ENCODE measurements at places on chromosomes 12 and 14. TPM values are rescaled to one million over a fixed set of nuclear protein-coding genes. Genes with fewer than 3 reads are reported as not detected.

Gene MYO1A
- total RNA-seq, result 1.2 TPM

Gene DIO3
- total RNA-seq, result 52.1 TPM

Gene MGST1
- total RNA-seq, result 292 TPM

Gene PMEL
- 1.2 TPM for total RNA-seq

Gene EIF2S3B
- total RNA-seq, result 1.2 TPM

Gene CLEC2D
- 13.5 TPM for total RNA-seq

Gene KRT83
- total RNA-seq, result not detected

Gene ZDHHC22
- not detected for total RNA-seq

Gene IKZF4
- total RNA-seq, result 4.4 TPM

Gene HOTAIR
- not detected for total RNA-seq

Gene STYK1
- 6.4 TPM for total RNA-seq

Gene GLIPR1L1
- not detected for total RNA-seq

Gene TMPRSS12
- total RNA-seq, result not detected

Gene ERO1A
- 50.6 TPM for total RNA-seq

Gene GNB3
- 5.2 TPM for total RNA-seq

GRCh38 chr12:126424696-126425095 is 1359.5 kb downstream of the AACS start:
- no peak for DNase-seq

GRCh38 chr14:68599896-68600610 is 192.8 kb downstream of the ZFP36L1 start:
- no peak for DNase-seq

- no peak for DNase-seq
Observed at GRCh38 chr12:92199819-92200576, 54.4 kb upstream of the BTG1 start.

DNA sequence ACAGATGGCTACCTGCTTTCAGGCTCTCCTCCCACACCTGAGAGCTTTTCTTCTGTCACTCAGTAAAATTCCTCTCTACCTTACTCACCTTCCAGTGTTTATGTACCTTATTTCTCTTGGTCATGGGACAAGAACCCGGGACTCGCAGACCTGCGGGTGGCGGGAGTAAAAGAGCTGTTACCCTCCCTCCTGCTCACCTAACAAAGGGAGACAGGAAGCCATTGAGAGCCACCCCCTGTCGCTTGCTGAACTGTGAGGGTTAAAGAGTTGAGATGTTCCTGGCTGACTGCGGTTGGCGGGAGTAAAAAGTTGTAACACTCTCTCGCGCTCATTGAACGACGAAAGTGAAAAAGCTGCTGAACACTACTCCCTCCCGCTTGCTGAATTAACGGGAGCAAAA is 1935.1 kb upstream of the FLRT2 start:
- no peak for DNase-seq

DNA sequence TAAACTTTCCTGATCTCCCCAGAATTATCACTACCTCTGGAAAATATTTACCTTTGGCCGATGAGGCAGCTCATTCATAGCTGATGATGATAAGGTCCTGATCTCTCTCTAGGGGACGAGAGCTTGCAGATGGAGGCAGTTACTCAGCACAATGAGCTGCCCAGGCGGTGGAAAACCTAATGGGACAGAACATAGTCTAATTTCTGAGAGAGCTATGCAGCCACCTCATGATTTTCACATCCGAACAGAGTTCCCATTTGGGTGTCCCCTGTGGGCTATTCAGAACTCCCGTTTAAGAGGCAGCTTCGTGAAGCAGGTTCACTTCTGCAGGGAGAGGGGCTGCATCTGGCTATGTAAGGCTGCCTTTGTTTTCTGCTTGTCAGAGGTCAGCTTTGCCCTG is 724.6 kb upstream of the TMEM132C start:
- no peak for DNase-seq

DNA sequence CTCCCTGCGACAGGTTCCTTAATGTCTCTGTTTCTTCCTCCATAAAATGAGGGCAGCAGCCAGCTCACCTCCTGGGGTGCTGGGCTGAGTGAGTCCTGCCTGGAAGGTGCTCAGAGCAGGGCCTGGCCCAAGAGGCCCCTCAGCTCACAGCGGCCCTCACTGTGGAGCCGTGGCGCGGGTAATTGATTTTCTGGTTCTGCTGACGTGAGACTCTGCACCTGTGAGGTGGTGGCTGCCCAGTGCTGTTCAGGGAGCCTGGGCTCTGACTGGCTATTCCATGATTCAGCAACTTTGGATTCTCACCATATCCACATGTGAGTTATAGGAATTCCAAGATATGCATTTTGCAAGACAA is 266.6 kb downstream of the ADGRD1 start:
- no peak for DNase-seq

- DNase-seq, result no peak
Observed at GRCh38 chr14:36652542-36653201, 9.0 kb upstream of the PAX9 start.

- DNase-seq, result no peak
Observed at GRCh38 chr12:122868471-122869177, 27.3 kb downstream of the VPS37B start.

DNA sequence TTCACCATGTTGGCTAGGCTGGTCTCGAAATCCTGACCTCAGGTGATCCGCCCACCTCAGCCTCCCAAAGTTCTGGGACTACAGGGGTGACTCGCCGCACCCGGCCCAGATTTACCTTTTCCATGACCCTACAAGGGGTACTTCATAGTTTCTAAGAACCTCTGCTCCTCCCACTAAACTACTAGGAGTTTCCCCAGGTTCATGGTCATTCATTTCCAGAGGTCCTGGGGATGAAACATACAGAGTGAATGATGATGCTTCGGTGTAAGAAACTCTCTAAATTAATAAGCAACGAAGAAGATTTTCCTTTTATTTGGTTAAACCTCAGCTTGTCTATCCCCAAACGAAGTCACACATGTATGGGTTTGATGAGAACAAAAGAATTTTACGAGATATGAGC is 56.9 kb downstream of the AMN start:
- no peak for DNase-seq

DNA sequence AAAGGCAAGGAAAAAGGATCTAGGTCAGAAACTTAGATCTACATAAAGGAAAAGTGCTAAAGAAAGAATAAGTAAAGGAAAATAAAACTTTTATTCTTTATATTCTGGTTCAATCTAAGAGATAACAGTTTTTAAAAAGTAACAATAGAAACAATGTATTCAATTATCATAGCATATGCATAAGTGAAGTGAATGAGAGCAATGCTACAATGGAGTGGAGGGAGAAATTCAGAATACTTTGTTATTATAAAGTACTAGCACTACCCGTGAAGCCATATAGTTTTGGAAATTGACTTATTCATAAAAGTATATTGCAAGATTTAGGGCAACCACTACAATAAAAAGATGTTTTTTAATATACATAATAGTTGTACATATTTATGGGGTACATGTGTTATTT is 586.0 kb upstream of the MDGA2 start:
- DNase-seq, result no peak

GRCh38 chr12:107400686-107401447 is 284.7 kb upstream of the PWP1 start:
- no peak for DNase-seq

GRCh38 chr14:89371585-89372511 is 45.2 kb downstream of the FOXN3 start:
- DNase-seq, result no peak

- no peak for DNase-seq
Observed at GRCh38 chr14:64089920-64090319, 204.3 kb downstream of the ESR2 start.

GRCh38 chr12:52777566-52777965 is 421 bp upstream of the KRT76 start:
- no peak for DNase-seq

DNA sequence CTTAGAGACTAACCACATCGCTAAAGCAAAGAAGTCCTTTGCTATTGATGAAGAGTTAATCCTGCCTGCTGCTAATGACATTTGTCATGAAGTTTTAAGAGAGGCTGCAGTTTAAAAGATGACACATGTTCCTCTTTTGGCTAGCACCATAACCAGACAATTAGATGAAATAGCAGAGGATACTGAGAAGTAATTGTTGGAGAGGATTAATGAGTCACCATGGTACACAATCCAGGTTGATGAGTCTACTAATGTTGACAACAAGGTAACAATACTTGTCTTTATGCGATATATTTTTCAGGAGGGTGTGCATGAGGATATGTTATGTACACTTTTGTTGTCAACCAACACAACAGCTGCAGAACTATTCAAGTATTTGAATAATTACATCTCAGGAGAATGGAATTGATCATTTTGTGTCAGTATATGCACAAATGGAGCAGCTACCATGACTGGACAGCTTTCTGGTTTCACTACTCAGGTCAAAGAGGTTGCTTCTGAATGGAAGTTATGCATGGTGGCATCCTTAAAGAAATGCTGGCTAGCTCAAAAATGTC is 56.7 kb downstream of the LRRIQ1 start:
- DNase-seq, result no peak

DNA sequence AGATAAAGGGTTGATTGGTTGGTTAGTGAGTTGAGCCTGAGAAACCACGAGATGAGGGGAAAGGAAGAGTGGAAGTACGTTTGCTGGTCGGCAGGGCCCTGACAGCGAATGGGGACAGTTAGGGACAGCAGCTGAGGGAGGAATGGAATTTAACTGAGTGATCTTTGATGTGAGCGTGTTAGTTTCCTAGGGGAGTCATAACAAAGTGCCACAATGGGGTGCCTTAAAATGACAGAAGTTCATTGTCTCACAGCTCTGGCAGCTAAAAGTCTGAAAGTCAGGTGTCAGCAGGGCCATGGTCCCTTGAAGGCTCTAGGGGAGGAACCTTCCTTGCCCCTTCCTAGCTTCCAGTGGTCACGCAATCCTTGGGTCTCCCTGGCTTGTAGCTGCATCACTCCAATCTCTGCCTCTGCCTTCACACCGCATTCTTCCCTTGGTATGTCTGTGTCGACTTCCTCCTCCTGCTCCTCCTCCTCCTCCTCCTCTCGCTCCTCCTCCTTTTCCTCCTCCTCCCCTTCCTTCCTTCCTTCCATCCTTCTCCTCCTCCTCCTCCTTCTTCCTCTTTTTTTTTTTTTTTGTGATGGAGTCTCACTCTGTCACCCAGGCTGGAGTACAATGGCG is 26.0 kb upstream of the RIN3 start:
- DNase-seq, result peak; percentile 56

GRCh38 chr14:67837011-67837624 is 17.5 kb downstream of the RAD51B start:
- no peak for DNase-seq

DNA sequence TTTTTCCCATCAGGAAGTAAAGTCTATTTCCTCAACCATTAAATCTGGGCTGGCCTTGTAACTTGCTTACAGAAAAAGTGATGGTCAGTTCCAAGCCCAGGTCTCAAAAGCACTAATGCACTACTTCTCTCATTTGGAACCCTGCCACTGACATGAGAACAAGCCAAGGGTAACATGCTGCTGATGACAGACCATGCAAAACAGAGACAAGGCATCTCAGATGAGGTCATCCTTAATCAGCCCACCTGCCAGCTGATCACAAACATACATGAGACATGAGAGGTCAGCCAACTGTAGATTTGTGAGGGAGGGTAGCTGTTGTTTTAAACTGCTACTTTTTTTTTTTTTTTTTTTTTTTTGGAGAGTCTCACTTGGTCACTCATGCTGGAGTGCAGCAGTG is 16.2 kb downstream of the TWF1 start:
- DNase-seq, result no peak

DNA sequence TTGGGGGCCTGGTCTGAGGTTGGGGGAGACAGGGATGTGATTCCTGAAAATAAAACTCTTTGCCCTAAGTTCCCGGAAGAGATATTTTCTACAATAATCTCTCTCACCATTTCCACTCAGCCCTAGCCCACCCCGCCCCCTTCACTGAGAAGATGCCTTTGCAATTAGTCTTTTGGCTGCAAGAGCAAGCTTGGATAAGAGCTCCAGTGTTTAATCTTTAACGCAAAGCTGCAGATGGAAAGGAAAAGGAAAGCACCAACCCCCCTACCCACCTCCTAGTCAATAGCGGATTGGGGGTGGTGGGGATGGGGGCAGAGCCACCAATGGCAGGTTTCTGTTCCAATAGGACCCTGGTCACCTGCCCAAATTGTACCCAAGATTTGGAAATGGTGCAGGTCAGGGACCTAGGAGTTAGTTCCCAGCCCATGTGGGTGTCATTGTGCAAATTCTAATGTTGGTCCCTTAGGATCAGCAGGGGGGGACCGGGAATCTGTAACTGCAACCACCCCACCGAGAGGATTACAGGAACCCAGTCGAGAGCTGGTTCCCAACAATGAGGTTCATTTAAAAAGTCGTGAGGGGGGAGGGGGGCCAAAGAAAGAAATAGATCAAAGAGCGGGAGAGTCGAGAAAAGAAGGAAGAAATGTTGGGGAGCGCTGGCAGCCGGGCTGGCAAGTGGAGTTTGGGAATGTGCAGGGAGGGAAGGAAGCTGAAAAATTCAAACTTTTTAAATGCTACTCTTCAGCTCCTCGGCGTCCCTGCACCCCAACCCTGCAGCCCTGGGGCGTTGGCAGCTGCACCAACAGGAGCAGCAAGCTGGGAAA is 1.6 kb downstream of the ZFP36L1 start:
- no peak for DNase-seq

DNA sequence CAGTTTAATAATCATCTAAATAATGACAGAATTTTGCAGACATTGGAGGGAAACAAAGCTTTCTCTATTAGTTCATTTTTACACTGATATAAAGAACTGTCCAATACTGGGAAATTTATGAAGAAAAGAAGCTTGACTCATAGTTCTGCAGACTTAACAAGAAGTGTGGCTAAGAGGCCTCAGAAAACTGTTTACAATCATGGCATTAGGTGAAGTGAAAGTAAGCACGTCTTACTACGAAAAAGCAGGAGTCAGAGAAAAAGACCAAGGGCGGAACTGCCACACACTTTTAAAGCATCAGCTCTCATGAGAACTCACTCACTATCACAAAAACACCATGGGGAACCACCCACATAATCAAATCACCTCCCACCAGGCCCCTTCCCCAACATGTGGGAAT is 804.4 kb downstream of the FLRT2 start:
- no peak for DNase-seq

- DNase-seq, result no peak
Observed at GRCh38 chr12:107417004-107417403, 268.6 kb upstream of the PWP1 start.

DNA sequence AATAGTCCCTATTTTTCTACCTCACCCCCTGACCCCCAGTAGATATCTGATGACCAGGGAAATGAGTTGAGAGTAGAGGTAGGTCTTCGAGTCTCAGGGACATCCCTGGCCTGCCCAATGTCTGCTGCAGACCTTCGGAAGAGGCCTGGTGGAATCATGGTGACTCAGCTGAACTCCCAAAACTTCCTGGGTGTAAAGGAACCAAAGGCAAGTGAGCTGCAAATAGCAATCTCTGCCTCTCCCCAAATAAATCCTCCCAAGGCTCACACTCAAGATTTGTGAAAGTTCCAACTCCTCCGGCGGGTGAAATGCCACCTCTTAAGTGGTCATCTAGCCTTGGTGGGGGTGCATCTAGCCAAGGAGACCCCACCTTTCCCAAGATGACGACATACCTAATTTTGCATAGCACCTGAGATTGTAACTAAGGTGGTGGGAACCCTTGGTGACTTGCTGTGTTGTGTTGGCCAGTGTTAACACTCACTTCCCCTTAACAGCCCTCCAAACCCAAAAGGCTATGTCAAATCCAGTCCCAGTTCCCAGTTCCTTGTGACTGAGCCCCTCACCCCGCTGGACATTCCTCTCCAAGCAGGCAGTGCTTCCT is 6.3 kb downstream of the ZFP36L1 start:
- peak; percentile 84 for DNase-seq

All from vagina (tissue), 2 donors.